Type B pancreatic cell (in vitro differentiated cells): ENCODE measurements at places on chromosomes 6 and 20. TPM values are rescaled to one million over a fixed set of nuclear protein-coding genes. Genes with fewer than 3 reads are reported as not detected.

DNA sequence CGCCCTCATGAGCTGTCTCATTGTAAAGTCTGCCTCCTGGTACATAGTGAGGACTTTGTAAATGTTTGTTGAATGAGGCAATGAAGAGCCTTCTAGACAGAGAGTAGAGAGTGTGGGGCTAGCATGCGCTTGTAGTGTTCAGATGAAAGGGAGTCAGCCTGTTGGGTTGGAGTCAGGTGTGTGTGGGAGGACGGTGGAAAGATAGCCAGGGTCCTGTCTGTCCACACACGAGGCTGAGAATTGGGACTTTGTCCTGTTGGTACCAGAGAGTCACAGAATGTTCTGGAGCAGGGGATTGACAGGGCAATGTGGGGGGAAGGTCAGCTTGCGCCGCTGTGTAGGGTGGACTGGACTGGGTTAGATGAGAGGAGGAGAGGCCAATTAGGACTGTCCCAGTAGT is 58.6 kb downstream of the RIOK1 start:
- no peak for DNase-seq

DNA sequence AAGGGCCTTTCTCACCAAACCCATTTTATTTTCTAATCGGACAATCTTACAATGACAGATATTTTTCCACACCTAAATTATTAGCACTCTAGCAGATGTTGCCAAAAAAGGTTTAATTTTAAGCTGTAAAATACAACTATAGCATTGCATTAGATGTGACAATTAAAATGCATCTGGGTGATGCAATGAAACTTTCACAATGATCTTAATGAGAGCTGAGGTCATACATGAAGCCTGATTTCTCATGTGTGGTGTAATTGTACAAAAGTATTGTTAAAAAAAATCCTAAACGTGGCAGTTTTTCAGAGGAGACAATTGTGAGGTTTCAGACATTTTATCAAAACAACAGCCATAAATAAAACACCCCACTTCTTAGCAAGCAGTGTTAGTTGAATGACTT is 606.0 kb downstream of the HDGFL1 start:
- DNase-seq, result no peak

GRCh38 chr20:62728028-62728780 is 19.6 kb downstream of the NTSR1 start:
- no peak for DNase-seq

DNA sequence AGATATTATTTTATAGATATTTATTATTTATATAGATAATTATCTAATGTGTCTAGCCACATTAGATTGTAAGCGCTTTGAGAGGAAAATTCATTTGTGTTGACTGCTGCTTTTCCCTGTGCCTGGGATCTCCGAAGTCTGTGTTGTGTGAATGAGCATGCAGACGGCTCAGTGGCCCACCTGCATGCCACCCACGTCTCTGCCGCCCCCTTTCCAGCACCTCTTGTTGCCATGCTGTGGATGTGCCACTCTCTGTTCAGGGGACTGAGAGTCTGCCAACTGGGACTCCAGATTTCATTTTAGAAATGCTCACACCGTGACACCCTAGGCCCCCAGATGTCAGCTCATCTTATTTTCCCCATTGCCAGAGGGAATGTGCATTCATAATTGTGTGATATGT is 139.7 kb downstream of the JARID2 start:
- DNase-seq, result no peak

DNA sequence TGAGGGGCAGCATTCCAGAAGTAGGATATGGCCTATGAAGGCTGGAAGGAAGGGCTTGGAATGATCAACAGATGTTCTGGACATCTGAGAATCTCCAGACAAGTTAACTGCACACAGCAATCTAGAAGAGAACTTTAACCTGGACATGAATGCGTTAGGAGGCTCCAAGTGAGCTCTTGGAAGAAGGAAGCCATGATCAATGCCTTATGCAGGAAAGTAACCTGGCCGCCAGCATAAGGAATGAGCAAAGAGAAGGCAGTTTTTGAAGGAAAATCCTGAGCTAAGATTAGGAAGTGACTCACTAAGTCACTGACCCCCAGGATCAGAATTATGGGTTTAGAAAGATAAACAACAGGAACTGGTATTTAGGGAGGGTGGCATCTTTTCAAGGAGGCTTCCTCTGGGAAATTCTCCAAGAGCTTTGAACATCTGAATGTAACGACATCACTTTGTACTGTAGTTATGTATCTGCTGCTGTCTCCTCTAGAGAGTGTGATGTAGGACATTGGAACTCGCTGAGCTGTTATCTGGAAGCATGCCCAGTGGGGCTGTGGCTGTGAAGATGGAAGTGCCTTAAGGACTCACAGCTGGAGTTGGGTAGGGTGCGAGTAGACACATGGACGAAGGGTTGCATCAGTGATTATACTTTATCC is 236.8 kb downstream of the PACRG start:
- no peak for DNase-seq

- no peak for DNase-seq
Observed at GRCh38 chr6:111824608-111825337, 48.5 kb downstream of the FYN start.

GRCh38 chr6:168130697-168131371 is 51.8 kb upstream of the FRMD1 start:
- no peak for DNase-seq

- DNase-seq, result no peak
Observed at GRCh38 chr20:8221887-8222419, 89.9 kb downstream of the PLCB1 start.

- no peak for DNase-seq
Observed at GRCh38 chr20:39651645-39652325, 689.6 kb downstream of the DHX35 start.

DNA sequence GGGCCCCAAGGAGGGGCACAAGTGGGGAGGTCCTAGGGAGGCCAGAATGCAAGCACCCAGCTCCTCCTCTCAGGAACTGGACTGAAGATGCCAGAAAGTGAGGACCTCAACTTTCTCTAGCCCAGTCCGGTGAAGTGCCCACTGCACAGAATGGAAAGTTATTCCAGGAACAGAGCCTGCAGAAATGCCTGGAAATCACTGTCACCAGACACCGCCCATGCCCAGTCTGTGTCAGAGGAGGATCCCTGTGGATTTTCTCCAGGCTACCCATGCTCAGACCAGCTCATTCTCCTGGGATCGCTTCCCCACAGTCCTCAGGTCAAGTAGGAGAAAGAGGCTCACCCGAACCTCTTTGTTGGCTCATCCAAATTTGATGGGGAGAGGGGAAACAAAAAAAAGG is 6.5 kb downstream of the PRPH2 start:
- no peak for DNase-seq

DNA sequence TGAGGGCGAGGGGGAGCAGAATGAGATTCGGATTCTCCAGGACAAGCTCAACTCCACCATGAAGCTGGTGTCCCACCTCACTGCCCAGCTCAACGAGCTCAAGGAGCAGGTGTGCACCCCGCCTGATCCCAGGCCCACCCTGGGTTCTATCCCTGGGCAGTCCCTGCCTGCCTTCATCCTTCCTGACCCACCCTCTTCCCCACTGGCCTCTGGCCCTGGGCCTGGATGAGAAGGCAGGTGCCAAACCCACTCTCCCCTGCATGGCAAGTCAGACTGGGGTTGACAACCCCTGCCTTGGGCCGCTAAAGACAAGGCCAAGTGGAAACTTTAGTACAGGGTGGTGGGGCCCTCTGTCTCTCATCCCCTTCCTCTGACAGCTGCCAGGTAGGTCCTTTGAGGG is 16.5 kb downstream of the UQCC2 start:
- no peak for DNase-seq

DNA sequence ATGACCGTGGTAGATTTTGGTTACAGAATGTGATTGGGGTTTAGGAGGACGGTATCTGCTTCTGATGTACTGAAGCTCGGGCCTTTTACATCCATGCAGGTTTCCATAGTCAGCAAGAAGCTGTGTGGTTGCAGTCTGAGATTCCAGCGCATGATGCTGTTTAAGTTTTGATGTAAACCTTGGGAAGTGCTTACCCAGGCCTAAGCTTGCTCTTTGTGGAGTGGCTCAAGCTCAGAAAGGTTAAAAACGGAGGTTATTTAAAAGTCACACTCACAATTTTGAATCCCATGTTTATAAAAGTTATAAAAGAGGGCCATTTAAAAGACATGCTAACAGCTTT is 121.4 kb downstream of the TIAM2 start:
- no peak for DNase-seq

GRCh38 chr20:58102261-58102660 is 126.2 kb downstream of the ANKRD60 start:
- DNase-seq, result no peak

DNA sequence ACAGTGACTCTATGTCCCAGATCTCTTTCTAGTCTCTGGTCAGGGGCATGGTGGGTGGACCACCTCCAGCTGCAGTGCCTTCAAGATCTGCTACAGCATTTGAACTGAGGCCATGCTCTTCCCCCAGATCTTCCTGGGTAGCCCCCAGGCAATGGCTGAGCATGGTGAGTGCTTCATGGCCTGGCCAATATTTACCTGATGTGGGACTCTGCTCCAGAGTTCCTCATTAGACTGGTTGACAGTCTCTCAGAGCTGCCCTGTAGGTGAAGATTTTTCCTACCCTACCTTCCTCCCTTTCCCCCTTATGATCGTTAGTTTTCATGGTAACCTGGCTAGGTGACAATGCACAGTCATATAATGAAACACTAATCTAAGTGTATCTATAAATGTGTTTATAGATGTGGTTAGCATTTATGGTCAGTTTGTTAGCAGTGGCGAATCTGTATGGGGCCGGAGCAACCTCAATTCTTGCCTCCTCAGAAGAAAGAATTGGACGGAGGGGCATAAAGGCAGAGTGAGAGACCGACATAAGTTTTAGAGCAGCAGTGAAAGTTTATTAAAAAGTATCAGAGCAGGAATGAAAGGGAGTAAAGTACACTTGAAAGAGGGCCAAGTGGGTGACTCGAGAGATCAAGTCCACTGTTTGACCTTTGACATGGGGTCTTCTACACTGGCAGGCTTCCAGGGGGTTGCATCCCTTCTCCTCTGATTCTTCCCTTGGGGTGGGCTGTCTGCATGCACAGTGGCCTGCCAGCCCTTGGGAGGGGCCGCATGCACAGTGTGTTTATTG is 256.3 kb downstream of the CD83 start:
- DNase-seq, result no peak

GRCh38 chr6:158797331-158798310 is 21.5 kb downstream of the EZR start:
- no peak for DNase-seq

DNA sequence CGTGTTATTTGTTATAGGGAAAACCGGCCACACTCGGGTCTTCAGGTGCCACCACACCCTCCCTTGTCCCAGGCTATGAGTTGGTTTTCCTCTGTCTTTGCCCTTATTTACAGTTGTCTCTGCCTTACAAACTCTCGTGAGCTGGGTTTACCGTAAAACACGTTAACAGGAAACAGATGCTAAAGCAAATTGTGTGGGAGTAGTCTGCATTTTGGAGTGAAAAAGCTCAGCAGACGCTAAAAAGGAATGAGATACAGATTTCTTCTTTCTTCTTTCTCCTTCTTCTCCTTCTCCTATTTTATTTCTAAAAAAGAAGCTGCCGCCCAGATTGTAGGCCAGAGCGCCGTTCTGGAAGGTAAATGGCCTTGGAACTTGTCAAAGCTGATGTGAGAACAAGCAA is 51.9 kb downstream of the APCDD1L start:
- no peak for DNase-seq

The SNX9 gene
- total RNA-seq, result 23.2 and 31.9 TPM in 2 replicates

The OTOR gene
- total RNA-seq, result not detected in 2 replicates

The CUL9 gene
- 29.5 and 49.5 TPM in 2 replicates for total RNA-seq

The HLA-DRA gene
- total RNA-seq, result 1.4 and 2.1 TPM in 2 replicates

The DDAH2 gene
- total RNA-seq, result 101 and 138 TPM in 2 replicates

The THBD gene
- total RNA-seq, result 1.5 and 5.8 TPM in 2 replicates

The PDYN gene
- 0.19 TPM in 1 of 2 replicates, not detected in the other for total RNA-seq
